ENCODE measurements at places on chromosomes 2 and 18.

GRCh38 chr2:151098841-151099240 lies 162.8 kb downstream of the RBM43 start:
- DNase-seq, result no peak

DNA sequence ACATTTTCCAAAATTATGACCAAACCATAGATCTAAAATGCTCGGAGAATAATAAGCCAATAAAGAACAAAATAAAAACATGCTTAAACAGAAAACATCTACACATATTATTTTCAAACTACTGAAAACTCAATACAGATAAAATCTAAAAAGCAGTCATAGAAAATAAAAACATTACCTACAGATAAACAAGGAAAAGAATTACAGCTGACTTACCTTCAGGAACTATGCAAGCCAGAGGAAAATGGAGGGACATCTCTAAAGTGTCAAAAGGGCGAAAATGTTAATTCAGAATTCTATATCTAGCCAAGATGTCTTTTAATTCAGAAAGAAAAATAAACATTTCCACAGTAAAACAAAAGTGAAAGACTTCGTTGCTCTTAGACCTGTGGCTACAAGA lies 112.9 kb upstream of the GYPC start:
- no peak for DNase-seq

DNA sequence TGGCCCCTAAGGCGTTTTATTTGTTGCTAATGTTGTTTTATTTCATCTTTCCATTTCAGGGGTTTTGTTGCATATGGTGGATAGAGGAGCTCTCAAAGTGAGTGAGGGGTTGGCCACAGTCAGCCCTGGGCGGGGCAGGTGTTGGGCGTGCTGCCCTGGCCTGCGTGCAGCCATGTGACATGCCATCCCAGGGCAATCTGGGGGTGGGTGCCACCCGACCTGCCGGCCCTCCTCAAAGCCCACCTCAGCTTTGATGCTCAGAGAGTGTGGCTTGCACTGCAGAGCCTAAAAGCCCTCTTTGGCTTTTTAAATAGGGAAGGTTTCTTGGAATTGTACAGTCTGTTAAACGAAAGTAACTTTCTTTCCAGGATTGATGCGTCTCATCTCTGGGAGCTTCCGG lies 18.4 kb downstream of the TSHZ1 start:
- DNase-seq, result no peak

DNA sequence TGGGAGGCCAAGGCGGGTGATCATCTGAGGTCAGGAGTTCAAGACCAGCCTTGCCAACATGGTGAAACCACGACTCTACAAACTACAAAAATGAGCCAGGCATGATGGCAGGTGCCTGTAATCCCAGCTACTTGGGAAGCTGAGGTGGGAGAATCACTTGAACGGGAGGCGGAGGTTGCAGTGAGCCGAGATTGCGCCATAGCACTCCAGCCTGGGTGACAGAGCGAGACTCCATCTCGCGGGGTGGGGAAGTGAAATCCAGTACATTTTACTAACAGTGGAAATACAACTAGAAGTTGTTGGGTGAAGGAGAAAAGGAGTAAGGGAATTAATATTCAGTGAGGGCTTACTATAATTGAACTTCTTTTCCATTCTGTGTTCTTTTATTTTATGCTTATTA lies 13.2 kb upstream of the ENOSF1 start:
- DNase-seq, result no peak

- DNase-seq, result no peak
Measured at GRCh38 chr2:1865716-1866234, 121.5 kb upstream of the PXDN start.

GRCh38 chr2:16506366-16506765 lies 159.3 kb downstream of the CYRIA start:
- DNase-seq, result no peak

- DNase-seq, result no peak
Measured at GRCh38 chr2:12661489-12661888, 55.2 kb upstream of the TRIB2 start.

DNA sequence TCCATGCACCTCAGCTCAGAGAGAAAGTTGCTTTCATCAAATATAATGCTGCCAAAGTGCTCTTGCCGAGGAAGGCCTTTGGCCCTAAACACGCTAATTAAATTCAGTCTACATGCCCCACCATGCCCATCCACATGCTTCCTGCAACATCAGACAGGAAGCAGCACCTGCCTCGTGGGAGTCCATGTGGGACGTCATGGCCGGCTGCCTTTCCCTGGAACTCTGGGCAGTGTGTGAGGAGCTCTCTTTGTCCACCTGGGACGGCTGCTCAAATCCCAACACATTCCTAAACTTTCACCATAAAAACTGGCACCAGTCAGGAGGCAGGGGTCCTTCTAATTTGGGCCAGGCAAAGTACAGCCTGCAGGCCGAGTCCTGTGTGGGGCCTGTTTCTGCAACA lies 23.1 kb downstream of the FAM178B start:
- DNase-seq, result no peak

DNA sequence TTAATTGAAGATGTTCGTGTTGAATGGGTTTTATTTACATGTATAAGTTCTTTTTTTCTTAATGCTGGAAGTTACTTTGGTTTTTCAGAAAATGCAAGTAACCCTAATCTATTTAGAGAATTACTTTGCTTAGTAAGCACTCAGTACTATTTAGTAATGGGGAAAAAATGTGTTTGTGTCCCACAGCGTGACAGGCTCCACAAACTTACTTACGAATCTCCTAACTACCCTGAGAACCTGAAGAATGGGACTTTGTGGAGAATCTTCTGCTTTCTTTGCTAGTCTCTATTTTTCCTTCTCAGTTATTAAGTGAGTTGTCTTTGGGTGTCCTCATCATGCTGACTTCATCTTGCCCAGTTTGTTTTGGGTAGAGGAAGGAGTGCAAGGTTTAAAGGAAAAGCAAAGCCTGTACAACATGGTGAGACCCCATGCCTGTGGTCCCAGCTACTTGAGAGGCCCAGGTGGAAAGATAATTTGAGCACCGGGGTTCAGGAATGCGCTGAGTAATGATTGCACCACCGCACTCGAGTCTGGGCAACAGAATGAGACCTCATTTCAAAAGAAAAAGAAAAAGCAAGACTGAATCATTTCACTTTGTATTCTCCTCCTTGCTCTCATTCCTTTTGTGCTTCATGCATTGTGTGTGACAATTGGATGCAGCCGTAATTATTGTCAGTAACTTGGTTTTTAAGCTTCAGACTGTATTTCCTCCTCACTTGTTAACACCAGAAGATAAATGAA lies 10.2 kb downstream of the NEDD4L start:
- DNase-seq, result no peak

DNA sequence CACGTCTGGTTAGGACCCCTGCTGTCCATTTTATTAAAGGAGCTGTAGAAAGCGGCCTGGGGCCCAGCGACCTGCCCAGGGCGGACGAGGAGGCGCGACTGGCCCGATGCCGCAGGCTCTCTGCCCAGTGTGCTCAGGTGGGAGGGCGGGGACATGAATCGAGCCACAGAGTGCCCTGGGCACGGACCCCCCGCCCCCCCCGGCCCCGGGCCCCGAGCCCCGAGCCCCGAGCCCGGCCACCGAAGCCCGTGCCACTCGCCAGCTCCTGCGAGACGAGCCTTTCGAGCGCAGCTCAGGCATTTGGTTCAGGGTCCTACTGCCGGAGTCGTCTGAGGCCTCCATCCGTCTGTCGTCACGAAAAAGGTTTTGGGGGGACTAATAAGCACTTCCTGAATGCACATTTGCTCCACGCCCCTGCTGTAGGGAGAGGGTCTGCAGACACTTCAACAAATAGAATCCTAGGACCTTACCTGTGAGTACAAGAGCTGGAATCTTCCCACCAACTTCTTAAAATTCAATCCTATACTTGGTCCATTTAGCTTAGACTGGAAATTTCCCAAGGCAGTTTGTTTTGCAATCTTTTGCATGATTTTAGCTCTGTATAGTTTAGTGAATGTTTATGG lies 602 bp upstream of the ADAM17 start:
- no peak for DNase-seq

DNA sequence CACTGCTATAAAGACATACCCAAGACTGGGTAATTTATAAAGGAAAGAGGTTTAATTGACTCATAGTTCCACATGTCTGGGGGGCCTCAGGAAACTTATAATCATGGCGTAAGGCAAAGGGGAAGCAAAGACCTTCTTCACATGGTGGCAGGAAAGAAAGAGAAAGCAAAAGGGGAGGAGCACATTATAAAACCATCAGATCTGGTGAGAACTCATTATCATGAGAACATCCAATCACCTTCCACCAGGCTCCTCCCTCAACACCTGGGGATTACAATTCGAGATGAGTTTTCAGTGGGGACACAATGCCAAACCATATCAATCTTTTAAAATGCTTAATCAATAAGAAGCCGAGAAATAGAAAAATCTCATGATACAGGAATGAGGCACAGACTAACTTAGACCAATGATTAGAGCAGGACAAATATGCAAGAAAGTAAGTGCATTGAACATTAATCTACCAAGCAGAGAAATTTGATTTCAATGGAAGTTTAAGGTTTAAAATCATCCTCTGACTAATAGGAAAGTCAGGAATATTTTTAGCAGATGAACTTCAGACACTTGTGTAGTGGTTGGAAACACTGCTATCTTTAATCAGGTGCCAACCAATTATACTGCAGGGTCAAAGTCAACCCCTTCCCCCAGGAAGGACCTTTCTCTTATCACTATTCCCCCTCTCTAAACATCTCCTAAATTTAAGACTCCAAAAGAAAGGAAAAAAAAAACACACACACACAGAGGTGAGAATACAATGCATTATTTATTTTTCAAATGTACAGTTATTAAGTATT lies 259.2 kb downstream of the IRS1 start:
- DNase-seq, result no peak

DNA sequence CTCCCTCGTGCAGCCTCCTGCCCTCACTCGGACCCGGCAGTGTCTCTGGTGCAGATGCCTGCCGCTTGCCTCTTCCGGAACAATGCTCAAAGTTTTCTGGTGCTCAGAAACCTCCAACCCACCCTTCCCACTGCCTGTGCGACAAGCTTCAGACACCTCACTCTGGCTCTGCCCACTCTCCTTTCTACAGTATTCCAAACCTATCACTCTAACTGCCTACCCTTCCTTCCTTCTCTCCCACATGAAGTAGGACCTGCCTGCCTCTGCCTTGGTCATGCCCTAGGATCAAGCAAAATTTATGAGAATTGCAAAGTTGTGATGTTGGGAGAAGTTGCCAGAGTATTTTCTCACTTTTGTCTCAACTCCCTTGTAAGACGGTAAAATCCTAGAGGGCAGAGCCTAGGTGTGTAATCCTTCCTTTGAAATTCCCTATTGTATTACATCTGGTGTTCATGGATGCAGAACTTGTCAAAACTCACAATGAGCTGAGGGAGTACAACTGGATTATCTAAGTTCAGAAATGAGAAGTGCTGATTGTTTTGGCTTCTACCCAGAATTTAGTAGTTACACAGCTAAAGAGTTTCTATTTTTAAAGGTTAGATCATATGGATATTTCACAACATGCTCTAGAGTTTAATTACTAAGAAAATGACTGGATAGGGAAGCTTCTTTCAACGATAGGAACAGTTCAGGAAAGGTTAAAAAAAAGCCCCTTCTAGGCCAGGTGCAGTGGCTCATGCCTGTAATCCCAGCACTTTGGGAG lies 7.2 kb downstream of the NPC1 start:
- DNase-seq, result no peak

- DNase-seq, result no peak
Measured at GRCh38 chr2:23375448-23375847, 9.5 kb upstream of the KLHL29 start.

DNA sequence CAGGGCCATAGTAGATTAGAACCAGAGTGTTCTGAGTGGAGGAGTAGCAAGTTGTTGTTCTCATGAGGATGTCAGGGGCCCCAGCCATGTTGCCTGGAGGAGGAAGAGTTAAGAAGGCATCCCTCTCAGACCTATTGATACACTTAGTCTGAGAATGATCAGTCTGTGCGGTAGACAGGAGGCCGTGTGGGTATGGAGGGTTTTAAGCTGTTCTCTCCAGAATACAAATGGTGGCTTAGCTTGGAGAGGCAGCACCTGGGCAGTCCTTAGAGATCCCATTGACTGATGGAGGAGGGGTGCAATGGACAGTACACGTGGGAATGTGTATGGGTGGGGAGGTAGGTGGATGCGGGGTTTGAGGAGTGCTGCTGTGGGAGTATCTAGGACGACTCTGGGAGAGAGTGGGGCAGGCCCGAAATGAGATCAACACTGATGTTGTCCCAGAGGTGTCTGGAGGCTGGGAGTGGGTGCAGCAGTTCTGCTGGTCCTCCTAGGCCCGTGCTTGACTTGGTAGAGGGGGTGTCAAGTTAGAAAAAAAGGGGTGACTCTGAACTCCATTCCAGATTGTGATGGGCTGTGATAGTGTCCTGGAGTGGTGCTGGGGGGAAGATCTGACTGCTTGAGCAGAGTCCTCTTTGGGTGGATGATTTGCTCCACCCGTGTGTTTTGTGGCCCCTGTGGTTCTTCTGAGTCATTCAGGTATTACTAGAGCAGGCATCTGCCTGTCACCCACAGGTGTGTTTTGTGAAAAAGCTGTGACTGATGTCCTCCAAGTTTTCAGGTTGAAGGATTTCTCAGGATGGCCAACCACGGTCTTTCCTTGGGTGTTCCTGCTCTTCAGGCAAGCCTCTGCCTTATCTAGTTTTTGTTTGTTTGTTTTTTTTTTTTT lies 44.7 kb downstream of the C2orf42 start:
- no peak for DNase-seq

GRCh38 chr2:148184976-148185375 lies 164.1 kb downstream of the MBD5 start:
- DNase-seq, result no peak

DNA sequence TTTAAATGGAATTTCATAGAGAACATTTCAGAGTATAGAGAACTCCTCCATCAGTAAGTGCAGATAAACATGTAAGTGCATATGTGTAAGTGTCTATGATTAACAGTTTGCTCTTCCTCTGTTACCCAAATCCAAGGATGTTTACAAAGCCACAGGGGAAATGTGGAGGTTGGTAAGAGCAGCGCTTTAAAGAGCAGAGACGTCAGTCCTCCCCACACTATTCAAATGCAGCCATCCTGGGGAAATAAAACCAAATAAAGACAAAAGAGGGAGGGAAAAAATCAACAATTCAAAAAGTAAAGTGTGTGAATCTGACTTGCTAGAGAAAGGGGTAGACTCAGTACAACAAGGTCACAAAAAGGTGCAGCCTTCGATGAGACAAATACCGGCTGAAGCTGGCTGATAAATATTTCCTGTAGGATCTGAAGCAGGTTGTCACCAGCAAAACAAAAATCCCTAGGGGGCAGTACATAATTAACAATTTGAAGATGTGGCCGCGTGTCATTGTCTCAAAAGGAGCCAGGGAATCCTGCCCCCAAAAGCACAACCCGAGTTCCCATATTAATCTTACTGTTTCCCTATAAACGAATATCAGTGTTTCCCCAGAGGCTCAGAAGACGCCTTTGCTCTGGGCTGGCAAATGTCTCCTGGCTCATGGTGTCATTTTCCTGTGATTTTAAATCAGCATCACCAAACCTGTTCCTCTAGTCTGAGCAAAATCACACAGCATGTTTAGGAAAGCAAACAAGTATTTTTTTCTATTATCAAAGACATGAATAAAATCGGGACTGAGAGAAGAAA lies 216.5 kb downstream of the CDCA7 start:
- no peak for DNase-seq

GRCh38 chr2:84858123-84858522 lies 22.8 kb downstream of the TRABD2A start:
- DNase-seq, result no peak
